Natural killer cell treated with Interleukin-12 subunit alpha and Interleukin-12 subunit beta and Interleukin-15 and Interleukin-18, amount 100 ng/mL, for 72 hours (primary cell): ENCODE measurements at places on chromosomes 7 and 10. TPM values are rescaled to one million over a fixed set of nuclear protein-coding genes. Genes with fewer than 3 reads are reported as not detected.

DNA sequence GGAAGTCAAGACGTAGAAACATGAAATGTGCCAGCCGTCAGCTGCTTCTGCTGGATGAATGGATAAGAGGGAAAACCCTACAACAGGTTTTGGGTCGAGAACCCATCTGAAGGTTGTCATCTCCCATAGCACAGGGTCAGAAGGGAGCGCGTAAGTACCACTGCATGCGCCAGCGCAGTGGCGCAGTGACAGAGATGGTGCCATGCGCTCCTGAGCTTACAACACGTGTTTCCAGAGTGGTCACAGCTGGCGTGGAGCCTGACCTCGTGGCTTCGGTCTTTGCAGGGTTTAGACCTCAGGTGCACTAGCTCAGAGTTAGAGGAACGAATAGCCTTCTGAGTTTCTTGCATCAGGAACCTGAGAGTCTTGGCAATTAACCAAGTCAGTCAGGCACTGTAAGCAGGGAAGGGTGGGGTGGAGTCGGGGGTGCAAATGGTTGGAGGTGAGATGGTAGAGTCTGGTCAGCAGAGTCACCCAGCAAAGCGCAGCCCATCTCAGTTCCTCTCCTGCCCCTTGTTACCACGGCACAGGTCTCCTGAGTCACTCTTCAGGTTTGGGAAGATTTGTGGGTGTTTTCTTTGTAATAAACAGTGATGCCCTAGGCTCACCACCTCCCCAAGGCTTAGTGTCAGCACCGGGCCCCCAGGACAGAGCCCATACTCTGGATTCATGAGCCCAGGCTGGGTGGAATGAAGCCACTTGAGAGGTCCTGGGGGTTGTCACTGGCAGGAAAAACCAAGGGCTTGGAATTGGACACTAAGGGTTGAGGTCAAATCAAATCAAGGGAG, 84.1 kb upstream of the PPIF start:
- H3K27ac ChIP-seq, result no peak overlapping the region
- H3K36me3 ChIP-seq, result no peaks in the 10 kb centered on the region
- peaks cover 60% of the 10 kb centered on the region for H3K4me1 ChIP-seq
- DNase-seq, result no peak
- H3K27me3 ChIP-seq, result no peaks in the 10 kb centered on the region

- no peak overlapping the region for H3K27ac ChIP-seq
- no peaks in the 10 kb centered on the region for H3K4me1 ChIP-seq
- no peaks in the 10 kb centered on the region for H3K36me3 ChIP-seq
- no peak overlapping the region for H3K4me3 ChIP-seq
- H3K27me3 ChIP-seq, result peaks cover 4% of the 10 kb centered on the region
- DNase-seq, result no peak
These were observed 216.9 kb downstream of the C7orf25 start for GRCh38 chr7:42694894-42695507.

DNA sequence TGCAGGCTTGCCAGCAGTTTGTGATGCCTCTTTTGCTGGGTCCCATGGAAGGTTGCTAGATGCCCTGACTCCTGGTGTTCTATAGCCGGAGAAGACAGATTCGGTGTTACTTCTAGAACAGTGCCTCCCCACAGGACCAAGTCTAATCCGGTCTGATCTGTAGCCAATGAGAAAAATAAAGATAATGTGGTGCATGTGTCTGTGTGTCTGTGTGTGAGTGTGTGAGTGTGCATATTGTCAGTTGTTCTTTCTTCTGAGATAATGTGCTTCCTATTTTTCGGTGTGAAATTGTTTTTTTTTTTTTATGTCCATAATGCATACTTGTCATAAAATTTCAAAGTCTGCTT, 29.7 kb upstream of the ZNRF2 start:
- H3K4me1 ChIP-seq, result peaks cover 16% of the 10 kb centered on the region
- no peak for DNase-seq
- no peaks in the 10 kb centered on the region for H3K36me3 ChIP-seq
- H3K27me3 ChIP-seq, result no peaks in the 10 kb centered on the region
- H3K27ac ChIP-seq, result no peak overlapping the region

DNA sequence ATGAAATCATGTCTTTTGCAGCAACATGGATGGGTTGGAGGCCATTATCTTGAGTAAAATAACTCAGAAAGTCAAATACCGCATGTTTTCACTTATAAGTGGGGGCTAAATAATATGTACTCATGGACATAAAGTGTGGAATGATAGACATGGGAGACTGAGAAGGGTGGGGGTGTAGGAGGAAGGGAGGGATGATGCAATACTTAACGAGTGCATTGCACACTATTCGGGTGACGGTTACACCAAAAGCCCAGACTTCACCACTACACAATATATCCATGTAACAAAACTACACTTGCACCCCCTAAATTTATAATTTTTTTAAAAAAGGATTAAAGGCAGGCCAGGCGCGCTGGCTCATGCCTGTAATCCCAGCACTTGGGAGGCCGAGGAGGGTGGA, 13.6 kb downstream of the LGI1 start:
- H3K27ac ChIP-seq, result no peak overlapping the region
- no peak overlapping the region for H3K4me3 ChIP-seq
- H3K27me3 ChIP-seq, result peaks cover 13% of the 10 kb centered on the region
- DNase-seq, result no peak

STEAP4 gene
- not detected for total RNA-seq

DNA sequence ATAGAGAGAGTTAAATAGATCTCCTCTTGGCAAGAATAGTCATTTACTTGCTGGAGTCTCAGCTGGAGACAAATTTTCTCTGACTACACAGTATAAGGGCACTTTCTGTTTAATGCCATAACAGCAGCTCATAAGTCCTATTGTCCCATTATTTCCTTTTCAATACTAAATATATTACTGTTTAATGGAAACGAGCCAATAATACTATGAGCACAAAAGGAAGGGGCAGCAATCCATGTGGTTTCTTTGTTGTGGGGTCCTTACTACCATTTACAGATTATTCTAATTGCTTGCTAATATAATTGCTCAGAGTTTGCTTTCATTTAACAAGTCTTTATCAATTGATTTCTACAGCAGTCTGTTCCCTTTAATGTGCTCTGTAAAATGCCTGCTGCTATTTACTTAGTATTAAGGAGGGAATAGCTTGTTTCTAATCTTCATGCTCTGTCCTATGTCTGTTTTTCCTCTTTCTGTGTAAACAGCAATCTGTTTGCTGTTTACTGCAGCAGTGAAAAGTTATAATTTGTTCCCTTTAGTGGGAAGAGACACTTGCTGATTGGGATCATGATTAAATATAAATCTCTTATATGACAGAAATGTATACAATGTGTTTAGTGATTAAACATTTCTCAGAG, 296.2 kb upstream of the SMIM30 start:
- no peaks in the 10 kb centered on the region for H3K27me3 ChIP-seq
- no peak for DNase-seq
- H3K27ac ChIP-seq, result no peak overlapping the region

GRCh38 chr7:124655990-124656389, 109.6 kb downstream of the GPR37 start:
- DNase-seq, result no peak
- no peaks in the 10 kb centered on the region for H3K27me3 ChIP-seq
- H3K27ac ChIP-seq, result no peak overlapping the region
- H3K36me3 ChIP-seq, result no peaks in the 10 kb centered on the region
